C1 segment of cervical spinal cord (tissue), 14 donors: ENCODE measurements at places on chromosomes 4 and X.

- DNase-seq = no peak
These were observed 81.8 kb upstream of the WDR1 start for GRCh38 chr4:10198365-10198764.

DNA sequence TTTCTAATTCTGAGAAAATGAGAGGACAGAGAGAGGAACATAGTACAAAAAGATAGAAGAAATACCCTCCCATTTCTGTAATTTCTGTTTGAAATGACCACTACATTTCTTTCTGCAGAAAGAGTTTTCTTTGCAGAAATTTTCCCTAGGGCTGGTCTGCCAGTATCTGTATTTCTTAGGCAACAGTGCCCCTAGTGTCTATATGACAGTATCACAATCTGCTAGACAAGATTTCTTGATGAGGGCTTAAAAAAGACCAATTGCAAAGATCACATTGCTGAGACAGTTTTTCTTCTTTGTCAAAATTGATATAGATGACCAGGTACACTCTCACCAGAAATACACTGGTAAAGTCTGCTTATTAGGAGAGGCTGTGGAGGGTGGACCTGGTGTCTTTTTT lies 81.0 kb upstream of the ZDHHC15 start:
- DNase-seq = no peak

DNA sequence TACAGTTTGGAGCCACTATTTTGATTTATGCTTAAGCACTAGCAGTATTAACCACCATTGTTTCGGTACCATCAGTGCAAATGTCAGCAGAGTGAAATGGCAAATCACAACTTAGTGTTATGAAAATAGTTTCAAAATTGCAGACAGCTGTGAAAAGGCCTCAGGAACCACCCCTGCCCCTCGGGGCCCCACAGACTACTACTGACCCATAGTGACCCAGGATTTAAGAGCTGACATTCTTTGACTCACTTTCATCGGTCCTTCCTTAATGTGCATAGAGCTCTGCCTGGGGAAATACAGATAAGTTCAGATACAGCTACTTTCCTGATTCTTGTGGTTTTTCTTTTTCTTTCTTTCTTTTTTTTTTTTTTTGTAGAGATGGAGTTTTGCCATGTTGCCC lies 3.3 kb upstream of the BBS7 start:
- no peak for DNase-seq

DNA sequence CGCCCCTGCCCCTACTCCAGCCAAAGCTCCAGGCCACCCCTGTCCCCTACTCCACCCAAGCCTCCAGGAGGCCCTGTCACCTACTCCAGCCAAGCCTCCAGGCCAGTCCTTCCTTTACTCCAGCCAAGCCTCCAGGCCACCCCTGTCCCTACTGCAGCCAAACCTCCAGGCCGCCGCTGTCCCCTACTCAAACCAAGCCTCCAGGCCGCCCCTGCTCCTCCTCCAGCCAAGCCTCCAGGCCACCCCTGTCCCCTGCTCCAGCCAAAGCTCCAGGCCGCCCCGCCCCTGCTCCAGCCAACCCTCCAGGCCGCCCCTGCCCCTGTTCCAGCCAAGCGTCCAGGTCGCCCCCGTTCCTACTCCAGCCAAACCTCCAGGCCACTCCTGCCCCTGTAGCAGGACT lies 5.1 kb upstream of the ASMT start:
- DNase-seq = no peak

GRCh38 chr4:75345423-75345822 lies 168.8 kb downstream of the RCHY1 start:
- DNase-seq = no peak

DNA sequence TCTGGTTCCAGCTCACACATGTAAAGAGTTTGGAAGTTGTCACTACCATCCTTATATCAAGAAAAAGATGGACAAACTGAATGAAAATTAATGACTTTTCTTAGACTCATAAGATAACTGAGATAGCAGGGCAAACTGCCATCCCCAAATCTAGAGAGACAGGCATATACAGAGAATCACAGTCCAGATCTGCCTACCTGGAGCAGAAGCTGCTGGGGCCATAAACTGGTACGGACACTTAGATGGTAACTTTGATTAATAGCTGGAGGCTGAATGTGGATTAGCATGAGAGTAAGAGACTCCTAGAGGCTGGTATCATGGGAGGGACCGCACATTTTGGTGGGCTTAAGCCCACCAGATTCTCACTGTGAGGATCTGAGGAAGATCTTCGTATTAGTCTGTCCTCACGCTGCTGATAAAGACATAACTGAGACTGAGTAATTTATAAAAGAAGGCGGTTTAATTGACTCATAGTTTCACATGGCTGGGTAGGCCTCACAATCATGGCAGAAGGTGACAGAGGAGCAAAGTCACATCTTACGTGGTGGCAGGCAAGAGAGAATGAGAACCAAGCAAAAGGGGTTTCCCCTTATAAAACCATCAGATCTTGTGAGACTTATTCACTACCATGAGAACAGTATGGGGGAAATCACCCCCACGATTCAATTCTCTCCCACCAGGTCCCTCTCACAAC lies 10.8 kb upstream of the POLA1 start:
- DNase-seq = no peak
